ENCODE measurements at places on chromosomes 2 and 18.

DNA sequence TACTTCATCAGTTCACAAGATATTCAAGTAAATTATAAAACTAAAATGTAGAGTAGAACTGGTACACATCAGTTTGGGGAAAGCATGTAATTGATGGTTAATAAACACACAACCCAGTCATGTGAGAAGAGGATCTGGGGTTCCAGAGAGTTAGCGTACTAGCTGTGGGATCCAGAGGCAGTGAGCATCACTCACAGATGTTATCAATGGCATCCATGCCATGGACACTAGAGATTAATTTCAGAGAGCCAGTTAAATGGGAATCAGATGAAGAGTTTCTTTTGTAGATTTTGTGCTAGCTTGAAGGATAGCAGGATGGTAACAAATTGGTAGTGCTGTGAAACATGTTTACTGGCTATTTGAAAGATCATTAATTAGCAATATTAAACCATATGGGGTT lies 21.8 kb upstream of the CCDC68 start:
- no peak for DNase-seq

DNA sequence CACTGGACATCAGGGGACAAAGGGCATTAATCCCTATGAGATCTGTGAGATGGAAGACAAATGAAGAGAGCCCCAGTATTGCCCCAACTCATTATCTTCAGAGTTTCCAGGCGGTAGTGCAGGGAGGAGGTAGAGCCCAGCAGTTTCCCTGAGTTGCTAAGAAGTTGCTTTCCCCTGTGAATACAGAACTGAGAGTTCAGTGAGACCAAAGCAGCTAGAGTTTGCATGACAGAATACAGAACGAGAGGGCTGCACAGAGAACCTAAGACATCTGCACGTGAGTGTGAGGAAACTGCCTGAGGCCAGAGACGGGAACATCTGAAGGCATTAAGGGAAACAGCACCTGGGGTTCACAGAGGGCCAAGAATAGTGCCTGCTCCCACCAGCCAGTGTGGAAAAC lies 18.1 kb upstream of the PGAP1 start:
- DNase-seq, result no peak

DNA sequence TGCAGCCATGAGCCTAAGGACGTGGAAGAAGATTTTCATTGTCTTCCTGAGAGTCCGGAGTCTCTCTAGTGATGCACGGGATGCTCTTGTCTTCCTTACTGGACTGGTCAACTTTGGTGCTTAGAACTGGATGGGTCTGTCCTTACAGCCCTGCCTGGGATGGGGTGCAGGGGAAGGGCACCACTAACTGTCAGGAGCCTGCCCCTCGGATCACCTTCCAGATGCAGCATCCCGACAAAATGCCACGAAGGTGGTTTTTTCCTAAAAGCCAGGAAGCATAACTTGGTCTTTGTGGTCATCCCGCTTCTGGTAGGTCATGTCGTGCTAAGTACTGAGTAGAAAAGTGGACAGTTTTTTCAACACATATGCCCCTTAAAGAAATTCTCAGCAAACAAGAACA lies 207.4 kb upstream of the TWIST2 start:
- peak; percentile 45 for DNase-seq

- no peak for DNase-seq
These were observed 143.0 kb upstream of the SOX11 start for GRCh38 chr2:5548991-5549715.

- DNase-seq, result no peak
These were observed 14.6 kb downstream of the FARSB start for GRCh38 chr2:222641336-222641735.

GRCh38 chr2:236127010-236127409 lies 41.2 kb downstream of the GBX2 start:
- DNase-seq, result no peak

DNA sequence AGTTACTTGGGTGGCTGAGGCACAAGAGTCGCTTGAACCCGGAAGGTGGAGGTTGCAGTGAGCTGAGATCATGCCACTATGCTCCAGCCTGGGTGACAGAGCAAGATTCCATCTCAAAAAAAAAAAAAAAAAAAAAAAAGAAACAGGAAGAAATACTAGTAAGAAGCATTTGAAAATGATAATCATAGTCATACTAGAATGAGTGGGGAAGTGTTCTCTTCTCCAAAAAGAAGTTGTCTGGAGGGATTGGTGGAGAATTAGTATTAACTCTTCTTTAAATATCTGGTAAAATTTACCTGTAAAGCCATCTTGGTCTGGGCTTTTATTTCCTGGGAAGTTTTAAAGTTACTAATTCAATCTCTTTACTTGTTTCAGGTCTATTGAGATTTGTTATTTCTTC lies 131.8 kb downstream of the FAM210A start:
- no peak for DNase-seq
